ENCODE measurements at places on chromosomes 4 and X. TPM values are rescaled to one million over a fixed set of nuclear protein-coding genes. Genes with fewer than 3 reads are reported as not detected.

Gene SOWAHD
- total RNA-seq: not detected

Gene SLC7A11
- 21.8 TPM for total RNA-seq

Gene TEX13B
- total RNA-seq: not detected

Gene PABPC1L2A
- not detected for total RNA-seq

Gene UGT2B10
- total RNA-seq: not detected

Gene PLRG1
- total RNA-seq: 79.6 TPM

Gene ADGRL3
- 7.9 TPM for total RNA-seq

Gene NDUFB11
- 94.4 TPM for total RNA-seq

Gene HTN1
- not detected for total RNA-seq

Gene CCDC110
- 4.2 TPM for total RNA-seq

Gene SCML1
- 17.7 TPM for total RNA-seq

Gene SOD3
- total RNA-seq: 65.3 TPM

Gene HTRA3
- total RNA-seq: 9.6 TPM

Gene IRS4
- total RNA-seq: not detected

Gene PLP1
- total RNA-seq: not detected

Gene FRAS1
- total RNA-seq: 1.9 TPM

Gene DTHD1
- not detected for total RNA-seq

Gene ANOS1
- total RNA-seq: 7.5 TPM

Gene SH3D19
- 95.9 TPM for total RNA-seq

Gene ARMCX2
- 68.5 TPM for total RNA-seq

Gene KIAA1210
- total RNA-seq: not detected

Gene HNRNPD
- total RNA-seq: 57.7 TPM

Gene VSIG1
- total RNA-seq: not detected

Gene NEXMIF
- not detected for total RNA-seq

Gene IL1RAPL1
- 6.0 TPM for total RNA-seq

Gene TRAM1L1
- total RNA-seq: 4.3 TPM

Gene PDLIM3
- total RNA-seq: 3.0 TPM

Gene TIGD4
- total RNA-seq: 0.25 TPM

Gene GCNA
- total RNA-seq: 2.3 TPM

Gene UGT2A1
- not detected for total RNA-seq

Gene EMCN
- total RNA-seq: 0.90 TPM

Gene FAM133A
- total RNA-seq: 0.45 TPM

Gene SCD5
- total RNA-seq: 18.0 TPM

Gene CXCL5
- 0.36 TPM for total RNA-seq

Gene COL4A6
- total RNA-seq: 1.3 TPM

Gene PF4V1
- total RNA-seq: not detected

Gene S100P
- total RNA-seq: not detected

Gene ODAM
- not detected for total RNA-seq

Gene RAP2C
- total RNA-seq: 24.4 TPM

Gene DOK7
- total RNA-seq: not detected

Gene SCML2
- 1.5 TPM for total RNA-seq

Gene GLRA2
- not detected for total RNA-seq

Gene PITX2
- 0.18 TPM for total RNA-seq

Gene NWD2
- total RNA-seq: not detected

Gene XAGE2
- not detected for total RNA-seq

Gene HERC5
- total RNA-seq: 1.5 TPM

Gene TRMT10A
- total RNA-seq: 8.9 TPM

Gene OTUD6A
- not detected for total RNA-seq

Gene CYTL1
- total RNA-seq: 12.5 TPM

Gene ADGRG2
- total RNA-seq: 0.18 TPM

Gene ADGRG4
- total RNA-seq: not detected

All from fibroblast of the aortic adventitia (primary cell).